ENCODE measurements at places on chromosomes 16 and 17. TPM values are rescaled to one million over a fixed set of nuclear protein-coding genes. Genes with fewer than 3 reads are reported as not detected.

The CCDC40 gene
- 0.72 TPM for total RNA-seq

The EFCAB3 gene
- not detected for total RNA-seq

The IGSF6 gene
- total RNA-seq: 0.76 TPM

The SPNS3 gene
- 0.48 TPM for total RNA-seq

The CCL1 gene
- total RNA-seq: not detected

The EPOP gene
- 4.9 TPM for total RNA-seq

The CCL4 gene
- total RNA-seq: not detected

The SPNS2 gene
- 33.9 TPM for total RNA-seq

Measured in esophagus mucosa (tissue), 1 donor.